Right atrium auricular region (tissue), 2 donors: ENCODE measurements at places on chromosomes 3 and 15. TPM values are rescaled to one million over a fixed set of nuclear protein-coding genes. Genes with fewer than 3 reads are reported as not detected.

DNA sequence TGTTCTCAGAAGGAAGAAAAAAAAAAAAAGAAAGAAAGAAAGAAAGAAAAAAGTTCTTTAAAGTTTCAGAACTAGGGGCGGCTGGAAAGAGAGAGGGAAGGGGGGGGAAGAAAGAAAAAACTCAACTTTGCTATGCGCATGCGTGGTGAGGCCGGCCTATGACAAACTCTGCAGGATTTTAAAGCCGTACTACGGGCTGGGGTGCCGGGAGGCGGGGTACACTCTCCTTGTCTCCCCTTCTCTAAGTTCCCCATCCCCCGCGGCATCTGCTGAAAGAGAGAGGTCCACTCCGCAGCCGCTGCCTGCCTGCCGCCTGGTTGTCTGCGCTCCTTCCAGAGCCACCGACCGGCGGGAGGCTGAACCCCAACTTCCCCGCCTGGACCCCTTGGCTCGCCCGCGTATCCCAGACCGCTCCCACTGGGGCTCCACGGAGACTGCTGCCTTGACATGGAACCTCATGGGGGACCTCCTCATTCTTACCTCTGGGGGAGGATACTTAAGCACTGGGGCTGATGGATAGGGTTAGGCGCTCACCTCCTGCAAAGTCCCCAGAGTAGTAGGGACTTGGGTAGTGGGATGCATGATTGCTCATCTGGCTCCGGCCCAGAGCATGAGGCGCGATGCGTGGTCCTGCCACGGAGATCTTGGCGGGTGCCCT lies 1.4 kb upstream of the WNT5A start:
- no peaks in the 10 kb centered on the region for H3K36me3 ChIP-seq
- no peak for DNase-seq
- H3K27ac ChIP-seq = peak overlapping the region; percentile 76
- H3K4me3 ChIP-seq = peak overlapping the region; percentile 70
- H3K4me1 ChIP-seq = no peaks in the 10 kb centered on the region
- H3K27me3 ChIP-seq = no peaks in the 10 kb centered on the region

GRCh38 chr3:67551361-67552016 lies 102.9 kb downstream of the SUCLG2 start:
- no peaks in the 10 kb centered on the region for H3K27me3 ChIP-seq
- no peaks in the 10 kb centered on the region for H3K36me3 ChIP-seq
- no peak overlapping the region for H3K27ac ChIP-seq

DNA sequence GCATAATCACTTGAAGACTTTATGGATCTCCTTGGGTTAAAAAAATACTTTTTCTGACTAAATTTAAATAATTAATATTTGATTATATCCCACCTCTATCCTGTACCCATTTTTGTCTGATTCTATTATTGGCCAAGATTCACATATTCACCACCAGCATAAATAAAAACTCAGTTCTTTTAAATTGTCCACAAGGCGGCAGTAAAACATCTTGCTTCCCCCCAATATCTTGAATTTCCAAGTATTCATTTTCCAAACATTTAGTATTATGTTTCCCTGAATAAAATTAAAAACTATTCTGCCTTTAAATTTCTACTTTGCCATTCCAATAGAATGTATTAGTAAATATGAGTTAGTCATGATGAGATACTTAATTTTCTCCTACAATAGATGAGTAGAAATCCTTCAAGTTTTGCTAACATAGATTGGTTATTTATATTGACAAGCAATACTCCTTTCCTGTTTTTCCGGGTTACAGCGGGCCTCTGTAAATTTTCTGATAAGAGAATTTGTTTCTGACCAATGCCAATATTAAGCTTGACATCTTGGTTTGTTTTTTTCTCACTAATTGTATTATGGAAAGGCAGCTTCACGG lies 218.7 kb upstream of the MDFIC2 start:
- no peak overlapping the region for H3K27ac ChIP-seq
- no peak for DNase-seq
- no peak overlapping the region for H3K4me3 ChIP-seq
- no peaks in the 10 kb centered on the region for H3K36me3 ChIP-seq
- H3K27me3 ChIP-seq = no peaks in the 10 kb centered on the region
- no peaks in the 10 kb centered on the region for H3K4me1 ChIP-seq

- H3K4me1 ChIP-seq = no peaks in the 10 kb centered on the region
- no peak for DNase-seq
- no peaks in the 10 kb centered on the region for H3K36me3 ChIP-seq
- H3K27ac ChIP-seq = no peak overlapping the region
- H3K4me3 ChIP-seq = no peak overlapping the region
- no peaks in the 10 kb centered on the region for H3K27me3 ChIP-seq
These were observed 314.7 kb upstream of the CNTN4 start for GRCh38 chr3:1783995-1784394.

DNA sequence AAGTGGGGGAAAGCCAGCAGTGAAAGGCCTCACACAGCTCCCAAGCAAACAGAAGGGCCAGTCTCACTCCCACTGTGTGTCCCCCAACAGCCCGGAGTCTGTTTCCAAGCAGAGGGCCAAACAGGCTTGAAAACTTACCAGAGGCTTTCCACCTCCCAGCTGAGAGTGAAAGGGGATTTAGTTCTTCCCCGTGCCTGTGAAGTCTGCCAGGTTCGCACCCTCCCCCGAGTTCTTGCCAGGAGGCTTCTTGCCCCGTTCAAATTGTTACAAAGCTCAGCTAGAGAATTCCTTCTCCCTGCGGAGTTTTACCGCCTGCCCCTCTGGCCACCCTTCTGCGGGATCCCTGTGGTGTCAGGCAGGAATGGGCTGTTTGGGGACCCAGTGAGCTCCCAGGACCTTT lies 68.0 kb upstream of the WNT7A start:
- no peaks in the 10 kb centered on the region for H3K36me3 ChIP-seq
- no peak overlapping the region for H3K4me3 ChIP-seq
- no peaks in the 10 kb centered on the region for H3K27me3 ChIP-seq

GRCh38 chr15:67520321-67521028 lies 456 bp upstream of the C15orf61 start:
- H3K27me3 ChIP-seq = no peaks in the 10 kb centered on the region
- no peaks in the 10 kb centered on the region for H3K36me3 ChIP-seq
- DNase-seq = no peak
- peaks cover 31% of the 10 kb centered on the region for H3K4me1 ChIP-seq
- H3K4me3 ChIP-seq = peak overlapping the region; percentile 90
- peak overlapping the region; percentile 97 for H3K27ac ChIP-seq

GRCh38 chr15:60803059-60803458 lies 324.1 kb upstream of the ICE2 start:
- H3K4me1 ChIP-seq = peaks cover 4% of the 10 kb centered on the region
- H3K27me3 ChIP-seq = no peaks in the 10 kb centered on the region
- DNase-seq = no peak
- H3K4me3 ChIP-seq = no peak overlapping the region

GRCh38 chr15:68666812-68667450 lies 88.1 kb downstream of the CORO2B start:
- no peak for DNase-seq
- no peak overlapping the region for H3K4me3 ChIP-seq
- H3K4me1 ChIP-seq = no peaks in the 10 kb centered on the region
- H3K27ac ChIP-seq = no peak overlapping the region

DNA sequence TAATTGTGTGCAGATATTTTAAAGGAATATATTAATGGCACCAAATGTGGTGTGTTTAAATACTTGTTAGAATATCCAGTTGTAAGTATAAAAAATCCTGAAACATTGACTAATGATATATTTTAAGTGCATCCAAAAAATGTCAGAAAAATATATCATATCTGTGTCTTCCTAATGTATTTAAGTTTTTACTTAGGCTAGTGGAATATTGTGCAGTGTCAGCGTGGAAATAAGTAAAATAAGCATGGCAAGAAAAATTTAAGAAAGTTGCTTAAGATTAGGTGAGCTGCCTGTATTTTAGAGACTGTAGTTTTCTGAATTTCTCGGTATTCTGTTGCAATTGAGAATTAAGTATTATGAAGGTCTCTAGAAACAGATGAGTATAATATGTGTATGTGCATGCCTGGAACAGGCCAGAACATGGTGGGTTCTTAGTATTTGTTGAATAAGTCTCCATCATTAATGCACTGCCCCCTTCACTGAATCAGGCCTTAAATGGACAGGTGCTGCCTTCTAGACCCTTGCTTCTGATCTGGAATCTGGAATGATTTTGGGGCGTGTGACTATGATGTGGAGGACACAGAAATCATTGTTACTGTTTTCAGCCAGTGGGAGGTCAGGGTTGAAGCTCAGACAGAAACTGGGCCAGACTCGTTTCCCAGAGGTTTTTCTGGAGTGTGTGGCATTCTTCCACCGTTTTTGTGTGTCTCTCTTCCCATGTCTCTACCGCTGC lies 86.1 kb downstream of the TRAK1 start:
- H3K27ac ChIP-seq = peak overlapping the region; percentile 77
- no peaks in the 10 kb centered on the region for H3K27me3 ChIP-seq
- H3K4me3 ChIP-seq = no peak overlapping the region
- H3K36me3 ChIP-seq = no peaks in the 10 kb centered on the region
- DNase-seq = no peak

GRCh38 chr3:41247055-41248004 lies 48.0 kb downstream of the CTNNB1 start:
- DNase-seq = no peak
- H3K4me1 ChIP-seq = no peaks in the 10 kb centered on the region
- H3K27me3 ChIP-seq = no peaks in the 10 kb centered on the region
- peaks cover 11% of the 10 kb centered on the region for H3K36me3 ChIP-seq
- H3K27ac ChIP-seq = peak overlapping the region; percentile 13
- no peak overlapping the region for H3K4me3 ChIP-seq

GRCh38 chr3:184562878-184563560 lies 1.4 kb downstream of the EPHB3 start:
- H3K4me1 ChIP-seq = no peaks in the 10 kb centered on the region
- H3K27me3 ChIP-seq = no peaks in the 10 kb centered on the region
- peak overlapping the region; percentile 43 for H3K4me3 ChIP-seq
- H3K36me3 ChIP-seq = no peaks in the 10 kb centered on the region
- H3K27ac ChIP-seq = peak overlapping the region; percentile 62
- no peak for DNase-seq

- no peaks in the 10 kb centered on the region for H3K27me3 ChIP-seq
- no peaks in the 10 kb centered on the region for H3K36me3 ChIP-seq
- H3K4me1 ChIP-seq = no peaks in the 10 kb centered on the region
- no peak overlapping the region for H3K27ac ChIP-seq
These were observed 181.0 kb downstream of the ABHD5 start for GRCh38 chr3:43871627-43872245.

GRCh38 chr3:153215497-153215896 lies 53.5 kb downstream of the RAP2B start:
- no peak for DNase-seq
- H3K4me1 ChIP-seq = no peaks in the 10 kb centered on the region
- H3K27me3 ChIP-seq = no peaks in the 10 kb centered on the region
- H3K27ac ChIP-seq = no peak overlapping the region
- H3K4me3 ChIP-seq = no peak overlapping the region

GRCh38 chr3:89411201-89411600 lies 303.8 kb downstream of the EPHA3 start:
- H3K4me3 ChIP-seq = no peak overlapping the region
- no peaks in the 10 kb centered on the region for H3K36me3 ChIP-seq
- DNase-seq = no peak
- no peaks in the 10 kb centered on the region for H3K27me3 ChIP-seq

DNA sequence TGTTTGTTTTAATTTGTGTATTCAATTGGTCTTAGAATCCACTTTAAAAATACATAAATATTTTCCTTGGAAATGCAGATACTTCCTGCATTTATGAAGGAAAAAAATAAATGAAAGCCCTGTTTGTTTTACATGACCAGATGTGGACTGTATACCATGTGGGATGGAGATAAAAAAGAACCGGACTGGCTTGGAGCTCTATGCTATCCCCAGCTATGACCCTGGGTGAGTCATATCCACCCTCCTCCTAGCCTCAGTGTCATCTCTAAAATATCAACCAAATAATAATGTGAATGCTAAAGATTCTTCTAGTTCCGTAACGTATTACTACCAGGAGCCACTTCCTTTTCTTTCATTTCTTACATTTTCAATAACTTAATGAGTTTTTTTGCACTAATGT lies 44.5 kb upstream of the PDZRN3 start:
- no peak overlapping the region for H3K4me3 ChIP-seq
- H3K36me3 ChIP-seq = no peaks in the 10 kb centered on the region
- no peak overlapping the region for H3K27ac ChIP-seq
- no peaks in the 10 kb centered on the region for H3K4me1 ChIP-seq
- no peaks in the 10 kb centered on the region for H3K27me3 ChIP-seq
- no peak for DNase-seq

GRCh38 chr3:152296971-152297370 lies 28.2 kb downstream of the MBNL1 start:
- H3K27me3 ChIP-seq = no peaks in the 10 kb centered on the region
- H3K4me3 ChIP-seq = no peak overlapping the region
- H3K4me1 ChIP-seq = peaks cover 90% of the 10 kb centered on the region
- no peak for DNase-seq
- H3K27ac ChIP-seq = no peak overlapping the region

GRCh38 chr3:69201658-69202057 lies 79.3 kb upstream of the LMOD3 start:
- DNase-seq = no peak
- no peaks in the 10 kb centered on the region for H3K36me3 ChIP-seq
- H3K27ac ChIP-seq = no peak overlapping the region

DNA sequence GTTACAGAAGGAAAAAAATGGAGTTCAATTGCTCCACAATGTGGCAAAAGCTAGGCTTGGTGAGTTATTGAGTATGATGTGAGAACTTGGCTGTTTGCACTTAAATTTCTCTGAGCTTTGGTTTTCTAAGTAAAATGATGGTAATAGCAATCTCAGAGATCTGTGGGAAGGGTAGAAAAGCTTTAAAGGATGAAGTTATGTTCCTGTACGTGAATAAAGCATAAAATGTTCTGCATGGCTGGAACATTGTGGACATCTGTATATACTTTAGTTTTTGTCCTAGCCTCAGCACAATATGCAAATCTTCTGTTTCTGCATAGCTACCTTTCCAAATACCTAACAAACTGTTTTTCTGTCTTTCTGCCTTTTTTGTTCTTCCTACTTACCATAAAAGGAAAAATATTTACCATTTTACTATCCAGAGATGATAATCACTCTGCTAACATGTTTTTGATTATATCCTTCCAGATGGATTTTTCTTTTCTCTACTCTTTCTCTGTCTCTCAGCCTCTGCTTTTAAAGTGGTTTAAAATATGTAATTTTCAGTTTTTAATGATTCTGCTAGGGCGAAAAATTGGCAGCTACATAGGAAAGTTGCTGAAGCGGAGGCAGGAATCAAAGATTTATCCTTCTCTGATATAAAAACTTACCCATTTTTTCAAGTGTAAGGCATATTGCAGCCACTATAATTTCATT lies 188.1 kb downstream of the FNDC3B start:
- no peak for DNase-seq
- H3K4me3 ChIP-seq = no peak overlapping the region
- no peaks in the 10 kb centered on the region for H3K27me3 ChIP-seq
- no peak overlapping the region for H3K27ac ChIP-seq
- no peaks in the 10 kb centered on the region for H3K4me1 ChIP-seq

GRCh38 chr3:120652896-120653545 lies 29.0 kb downstream of the HGD start:
- no peak overlapping the region for H3K4me3 ChIP-seq
- no peak overlapping the region for H3K27ac ChIP-seq
- DNase-seq = no peak

GRCh38 chr3:25155652-25156471 lies 272.2 kb upstream of the RARB start:
- no peak overlapping the region for H3K4me3 ChIP-seq
- no peaks in the 10 kb centered on the region for H3K27me3 ChIP-seq
- H3K27ac ChIP-seq = peak overlapping the region; percentile 55
- DNase-seq = no peak

GRCh38 chr15:99732124-99732750 lies 1.0 kb downstream of the LYSMD4 start:
- H3K27me3 ChIP-seq = no peaks in the 10 kb centered on the region
- H3K4me1 ChIP-seq = no peaks in the 10 kb centered on the region

Gene ABI3BP
- total RNA-seq = 46.7 TPM

Gene RETNLB
- not detected for total RNA-seq

Gene KBTBD12
- 4.4 TPM for total RNA-seq

Gene MB21D2
- 3.7 TPM for total RNA-seq

Gene C2CD4B
- 5.9 TPM for total RNA-seq

Gene XRN1
- 19.4 TPM for total RNA-seq

Gene AHSG
- total RNA-seq = not detected

Gene IGF2BP2
- 19.2 TPM for total RNA-seq

Gene RAB6B
- total RNA-seq = 9.5 TPM

Gene ZDHHC19
- total RNA-seq = not detected
